ENCODE measurements at places on chromosomes 7 and 10.

DNA sequence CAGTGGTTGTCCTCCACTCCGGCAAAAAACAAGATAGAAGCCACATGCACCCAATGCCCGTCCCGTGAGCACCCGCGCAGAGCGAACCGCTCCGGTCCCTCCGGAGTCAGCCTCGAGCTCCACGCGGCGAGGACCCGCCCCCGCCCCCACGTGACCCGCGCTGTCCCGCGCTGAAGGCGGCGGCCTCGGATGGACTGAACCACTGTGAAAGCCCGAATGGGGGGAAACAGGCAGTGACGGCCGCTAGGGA lies 766 bp upstream of the EIF3B start:
- DNase-seq, result peak; percentile 94

GRCh38 chr10:117071286-117072050 lies 66.5 kb upstream of the SHTN1 start:
- DNase-seq, result no peak

DNA sequence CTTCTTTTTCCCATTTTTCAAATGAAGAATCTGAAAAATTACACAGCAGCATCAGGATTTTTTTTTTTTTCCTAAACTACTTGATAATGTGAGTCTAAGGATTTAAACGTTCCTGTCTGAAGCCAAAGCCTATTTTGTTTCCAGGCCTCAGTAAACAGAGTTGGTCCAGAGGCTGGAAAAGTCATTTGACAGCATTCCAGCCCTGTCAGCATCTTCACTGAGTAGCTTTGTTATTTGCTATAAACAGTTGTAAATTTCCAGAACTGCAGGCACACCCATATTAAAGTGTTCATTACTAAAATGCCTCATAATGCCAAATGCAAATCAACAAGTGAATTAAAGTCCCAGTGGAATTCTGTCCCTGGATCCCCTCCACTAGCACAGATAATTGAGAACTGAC lies 35.5 kb upstream of the KMT2E start:
- no peak for DNase-seq

DNA sequence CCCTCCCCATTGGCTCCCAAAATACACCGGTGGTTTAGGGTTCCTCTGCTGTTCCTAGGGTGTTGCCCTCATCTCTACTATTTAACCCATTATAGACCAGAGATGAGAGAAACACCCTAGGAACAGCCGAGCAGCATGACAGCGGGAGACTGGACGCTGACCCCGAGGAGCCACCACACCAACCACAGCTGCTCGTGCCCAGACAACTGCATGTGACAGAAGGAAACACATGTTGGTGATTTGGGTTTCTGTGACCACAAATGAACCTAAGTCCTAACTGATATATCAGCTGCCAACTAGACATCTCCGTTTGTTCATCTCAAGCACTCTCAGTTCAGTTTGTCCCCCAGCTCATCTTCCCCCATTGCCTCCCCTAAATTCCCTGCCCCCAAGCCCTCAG lies 13.4 kb downstream of the CFAP43 start:
- peak; percentile 96 for DNase-seq

DNA sequence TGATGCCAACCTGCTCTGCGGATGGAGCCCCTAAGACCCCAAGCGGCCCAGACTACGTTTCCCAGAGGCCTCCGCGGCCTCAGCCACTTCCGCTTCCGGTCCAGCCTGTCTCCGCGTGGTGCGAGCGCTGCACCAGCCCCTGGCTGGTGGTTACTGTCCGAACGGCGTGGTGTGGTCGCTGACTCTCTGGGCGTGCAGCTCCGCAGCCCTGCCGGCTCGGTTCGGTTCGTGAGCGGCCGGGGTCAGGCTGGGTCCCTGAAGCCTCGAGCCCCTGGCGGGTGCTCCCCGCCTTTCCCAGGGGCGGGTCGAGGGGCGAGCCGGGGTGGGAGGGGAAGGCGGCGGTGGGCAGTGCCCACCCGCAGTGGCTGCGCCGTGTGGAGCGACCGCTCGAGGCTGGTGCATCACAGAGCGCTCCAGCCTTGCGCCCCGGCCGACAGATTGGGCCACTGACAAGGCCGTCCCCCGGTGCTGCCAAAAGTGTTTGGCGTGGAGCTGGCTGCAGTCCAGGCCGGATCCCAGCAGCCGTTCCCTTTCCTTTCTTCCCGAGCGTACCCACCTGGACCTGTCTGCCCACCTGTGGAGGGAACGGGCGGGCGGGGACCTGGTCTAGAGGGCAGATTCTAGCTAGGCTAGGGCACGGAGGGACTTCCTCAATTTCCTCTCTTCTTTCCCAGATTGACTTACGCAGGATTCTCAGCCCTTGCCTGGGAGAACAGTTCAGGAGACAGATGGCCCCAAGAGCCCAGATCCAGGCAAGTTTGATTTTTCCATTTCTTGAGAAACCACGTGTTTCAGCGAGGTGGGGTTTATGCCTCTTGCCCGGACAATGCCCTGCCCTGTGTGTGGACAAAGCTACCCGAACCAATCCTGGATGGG lies at the start of gene ZNF485:
TSS of gene ZNF485 (plus strand) at position 116 of the 876 bp plus-strand sequence. CDS start at position 729, 613 bp downstream.
- DNase-seq, result peak; percentile 73

DNA sequence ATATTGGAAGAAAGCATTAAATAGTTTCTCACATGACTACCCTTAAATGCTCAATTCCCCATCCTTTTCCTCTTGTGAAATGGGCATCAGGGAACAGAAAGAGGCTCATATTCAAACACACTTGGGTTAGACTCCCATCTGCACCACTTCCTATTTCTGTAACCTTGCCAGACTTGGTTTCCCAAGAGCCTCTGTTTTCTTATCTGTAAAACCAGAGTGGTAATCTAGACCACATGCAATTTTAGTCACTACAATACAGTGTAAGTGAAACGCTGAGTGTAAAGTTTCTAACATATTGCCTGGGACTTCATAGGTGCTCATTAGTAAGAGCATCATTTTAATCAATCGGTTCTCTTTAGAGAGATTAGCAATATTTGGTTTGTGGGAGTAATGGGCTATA lies 136.3 kb downstream of the SORCS1 start:
- no peak for DNase-seq

GRCh38 chr10:33570495-33570894 lies 236.0 kb upstream of the NRP1 start:
- no peak for DNase-seq

GRCh38 chr7:115221456-115221855 lies 299.6 kb downstream of the MDFIC start:
- DNase-seq, result no peak
